ENCODE measurements at places on chromosomes 6 and 20.

DNA sequence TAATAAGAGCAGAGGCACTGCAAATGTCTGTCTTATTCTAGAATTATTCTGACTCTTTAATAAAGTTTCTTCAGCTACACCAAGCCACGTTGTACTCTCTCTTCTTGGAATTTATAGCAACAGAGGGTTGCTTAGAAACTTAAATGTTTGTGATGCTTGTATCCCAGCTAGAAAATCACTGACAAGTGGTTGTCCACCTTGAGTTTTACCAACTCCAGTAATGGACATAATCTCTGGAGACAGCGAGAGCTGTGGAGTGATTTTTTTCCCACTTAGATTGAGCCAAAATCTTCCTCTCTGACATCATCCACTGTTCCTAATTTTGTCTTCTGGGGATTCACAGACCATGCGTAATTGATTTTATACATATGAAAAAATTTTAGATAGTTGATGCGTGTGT lies 8.0 kb downstream of the ECT2L start:
- DNase-seq = no peak

DNA sequence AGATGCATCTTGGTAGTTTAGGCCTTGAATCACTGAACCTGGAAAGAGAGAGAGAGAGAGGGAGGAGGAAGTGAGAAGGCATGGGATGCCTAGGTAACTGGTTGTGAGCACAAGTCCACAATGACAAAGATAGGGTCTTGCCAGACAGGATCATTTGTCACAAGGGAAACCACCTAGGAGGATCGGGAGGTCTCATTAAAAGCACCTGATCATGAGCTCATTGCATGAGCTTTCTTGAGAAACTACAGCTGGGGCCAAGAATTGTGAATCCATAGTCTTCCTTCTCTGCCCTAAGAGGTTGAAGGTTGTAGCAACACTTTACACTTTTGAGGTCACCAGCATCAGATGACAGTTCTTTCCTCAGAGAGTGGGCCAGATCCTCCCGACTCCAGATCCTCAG lies 195.7 kb downstream of the CD83 start:
- no peak for DNase-seq

DNA sequence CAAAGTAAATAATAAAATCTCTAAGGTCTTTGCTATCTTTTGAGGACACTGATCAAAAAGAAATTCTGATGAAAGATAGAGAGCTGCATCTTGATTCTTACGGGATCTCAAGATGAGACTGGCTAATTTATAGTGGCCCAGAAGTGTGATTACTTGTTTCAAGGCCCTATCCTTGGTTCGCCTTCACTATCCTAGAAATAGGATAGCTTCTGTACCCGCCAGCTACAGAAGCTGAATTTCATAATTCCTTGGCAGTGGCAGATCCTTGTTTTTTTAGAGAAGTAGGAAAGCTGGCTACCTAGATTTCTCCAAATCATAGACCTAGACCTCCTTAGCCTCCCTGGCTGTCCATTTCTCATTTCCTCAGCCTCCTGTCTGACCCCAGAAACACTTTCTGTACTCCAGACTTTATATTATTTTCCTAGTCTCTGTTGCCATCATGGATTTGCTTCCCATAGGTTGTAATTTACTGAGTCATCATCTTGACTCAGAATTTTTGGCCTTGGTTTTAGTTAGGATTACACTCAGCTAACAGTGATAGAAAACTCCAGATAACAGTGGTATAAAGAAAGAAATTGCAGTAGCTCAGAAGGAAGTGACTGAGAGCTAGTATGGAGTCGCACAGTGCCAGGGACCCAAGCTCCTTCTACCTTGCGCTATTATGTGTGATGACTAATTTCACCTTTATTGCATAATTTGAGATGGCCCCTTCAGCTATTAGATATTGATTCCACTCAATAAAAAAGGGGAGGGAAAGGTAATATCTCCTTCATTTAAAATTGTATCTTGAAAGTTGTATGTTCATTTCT lies 27.7 kb downstream of the PHF3 start:
- DNase-seq = no peak

DNA sequence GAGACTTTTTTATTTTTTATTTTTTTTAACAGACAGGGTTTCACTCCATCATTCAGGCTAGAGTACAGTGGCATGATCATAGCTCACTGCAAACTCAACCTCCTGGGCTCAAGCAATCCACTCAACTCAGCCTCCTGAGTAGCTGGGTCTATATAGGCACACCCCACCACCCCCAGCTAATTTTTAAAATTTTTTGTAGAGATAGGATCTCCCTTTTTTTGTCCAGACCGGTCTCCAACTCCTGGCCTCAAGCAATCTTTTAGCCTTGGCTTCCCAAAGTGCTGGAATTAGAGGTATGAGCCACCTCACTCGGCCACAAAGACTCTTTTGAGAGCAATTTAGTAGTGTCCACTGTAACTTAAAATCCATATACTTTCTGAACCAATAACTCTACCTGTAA lies 103.3 kb upstream of the DST start:
- no peak for DNase-seq

- no peak for DNase-seq
Observed at GRCh38 chr6:160810238-160810637, 108.2 kb downstream of the PLG start.

DNA sequence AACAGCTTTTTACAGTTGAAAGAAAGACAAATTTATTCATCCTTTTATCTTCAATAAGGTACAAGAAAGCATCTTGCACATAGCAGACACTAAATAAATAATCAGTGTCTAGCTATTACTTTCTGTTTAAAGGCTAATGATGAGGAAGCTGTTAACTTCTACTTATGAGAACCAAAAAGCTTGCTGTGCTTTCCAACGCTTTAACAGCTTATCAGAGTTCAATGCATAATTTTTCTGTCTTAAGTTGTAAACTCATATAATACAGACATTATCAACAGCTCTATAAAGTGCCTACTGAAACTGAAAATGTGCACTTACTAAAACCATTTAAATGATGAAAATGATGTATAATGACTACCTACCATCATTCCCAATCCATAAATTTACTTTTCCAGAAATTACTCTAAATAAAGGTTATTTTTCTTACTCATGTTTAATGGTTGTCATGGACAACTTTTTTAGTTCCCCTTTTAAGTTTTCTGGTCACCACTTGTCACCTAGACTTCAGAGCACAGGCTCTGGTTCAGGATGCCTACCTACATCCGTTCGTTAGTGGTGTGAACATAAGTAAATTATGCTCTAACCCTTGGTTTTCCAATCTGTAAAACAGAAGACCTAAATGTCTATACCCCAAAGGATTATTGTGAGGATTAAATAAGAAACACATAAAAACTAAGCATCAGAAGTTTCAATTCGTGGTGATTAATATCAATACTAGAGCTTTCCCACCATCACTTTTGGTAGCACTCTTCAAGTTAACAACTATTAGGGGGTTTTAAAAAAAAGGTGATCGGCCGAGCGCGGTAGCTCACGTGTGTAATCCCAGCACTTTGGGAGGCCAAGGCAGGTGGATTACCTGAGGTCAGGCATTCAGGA lies 8.0 kb downstream of the PNISR start:
- DNase-seq = no peak

DNA sequence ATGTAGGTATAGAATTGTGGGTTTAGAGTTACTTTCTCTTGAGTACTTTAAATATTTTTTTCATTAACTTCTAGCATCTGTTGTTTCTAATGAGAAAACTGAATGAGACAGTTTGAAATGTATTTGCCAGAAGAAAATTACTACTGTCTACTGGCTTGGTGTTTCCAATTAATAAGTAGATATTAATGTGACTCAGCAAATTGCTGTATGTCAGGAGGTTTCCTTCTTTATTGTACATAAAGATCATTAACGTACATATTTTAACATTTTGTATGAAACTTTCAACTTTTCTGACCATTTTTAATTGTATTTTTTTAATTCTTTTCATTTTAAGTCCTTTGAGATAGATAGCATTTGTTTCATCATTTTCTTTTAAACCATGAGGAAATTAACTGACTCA lies 135.1 kb upstream of the SLC22A23 start:
- no peak for DNase-seq

DNA sequence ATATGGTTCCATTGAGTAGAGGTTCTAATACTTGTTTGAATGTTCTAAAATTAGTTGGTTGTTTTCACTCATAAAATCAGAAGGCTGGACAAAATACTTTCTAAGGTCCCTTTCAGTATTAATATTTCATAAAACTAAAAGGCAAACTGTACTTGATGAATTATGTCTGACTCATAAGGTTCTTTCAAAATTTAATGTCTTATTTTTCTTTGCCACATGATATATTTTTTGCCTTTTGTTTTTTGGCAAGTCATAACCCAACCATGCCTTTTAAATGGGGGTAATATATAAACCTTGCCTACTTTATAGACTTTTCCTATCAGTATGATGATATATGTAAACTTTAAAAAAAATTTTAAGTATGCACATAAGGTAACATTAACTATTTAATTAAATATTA lies 244.7 kb downstream of the PTPRK start:
- DNase-seq = no peak

- no peak for DNase-seq
Observed at GRCh38 chr20:3751675-3752385, 15.7 kb downstream of the ADISSP start.

GRCh38 chr6:117072134-117072533 lies 193.2 kb upstream of the VGLL2 start:
- no peak for DNase-seq

- DNase-seq = no peak
Observed at GRCh38 chr6:162887981-162888689, 160.4 kb downstream of the PACRG start.

DNA sequence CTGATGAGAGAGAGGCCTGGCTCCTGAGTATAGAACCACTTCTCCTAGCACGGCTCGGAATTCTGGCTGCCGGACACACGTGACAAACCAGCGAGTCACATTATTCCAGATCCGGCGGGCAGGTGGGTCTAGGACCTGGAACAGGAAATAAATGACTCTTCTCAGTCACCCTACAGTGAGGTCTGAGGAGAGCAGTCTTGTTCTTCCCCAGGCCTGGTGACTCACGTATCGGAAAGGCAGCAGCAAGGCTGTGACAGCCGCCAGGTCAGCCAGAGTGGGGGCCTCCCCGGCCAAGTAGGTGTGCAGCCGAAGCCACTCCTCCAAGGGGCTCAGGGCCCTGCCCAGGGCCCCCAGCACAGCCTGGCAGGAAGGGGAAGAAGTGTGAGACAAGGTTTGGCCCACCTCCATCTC lies 2.8 kb downstream of the VARS1 start:
- no peak for DNase-seq

GRCh38 chr6:146912730-146913685 lies 291.2 kb upstream of the STXBP5 start:
- no peak for DNase-seq

- DNase-seq = no peak
Observed at GRCh38 chr6:169155481-169155880, 98.2 kb downstream of the THBS2 start.

DNA sequence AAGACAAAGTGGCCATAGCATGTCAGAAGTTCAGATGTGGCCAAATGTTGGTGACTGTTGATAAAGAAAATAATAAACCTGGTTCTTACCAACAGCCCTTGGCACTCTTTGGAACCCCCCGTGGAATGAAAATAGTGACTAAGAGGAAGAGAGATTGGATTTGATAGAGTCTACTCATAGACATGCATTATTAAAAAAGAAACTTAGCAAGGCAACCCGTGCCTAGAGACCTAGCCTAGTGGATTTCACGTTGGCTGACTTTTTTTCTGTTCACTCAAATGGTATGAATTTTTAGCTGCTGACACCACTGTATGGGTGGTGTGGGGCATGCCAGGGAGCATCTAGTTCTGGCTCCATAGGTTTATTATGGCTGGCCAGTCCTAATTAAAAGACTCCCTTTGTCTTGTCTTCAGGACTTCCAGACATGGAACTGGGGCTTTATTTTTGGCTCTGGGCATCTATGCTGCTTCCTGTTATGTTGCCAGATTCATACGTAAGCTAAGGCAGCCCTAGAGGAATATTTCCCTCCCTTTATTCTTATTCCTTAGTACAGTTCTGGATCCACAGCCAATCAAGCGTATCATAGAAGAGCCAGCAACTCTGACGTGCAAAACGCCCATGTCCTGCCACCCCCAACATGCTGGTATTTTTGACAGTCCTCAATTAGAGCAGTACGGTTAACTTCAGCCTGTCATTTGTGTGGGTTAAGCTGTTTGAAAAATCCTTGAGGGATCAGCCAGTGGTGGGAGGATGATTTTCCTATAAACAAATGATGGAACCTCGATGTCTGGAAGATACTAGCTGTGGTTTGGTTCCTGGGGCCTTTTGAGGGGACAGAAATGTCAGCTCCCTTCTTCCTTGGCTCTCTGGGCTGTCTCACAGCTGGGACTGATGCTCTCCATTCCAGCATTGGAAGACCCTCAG lies 127.5 kb downstream of the ISM1 start:
- DNase-seq = no peak

- peak; percentile 20 for DNase-seq
Observed at GRCh38 chr6:53703047-53703446, 37.5 kb upstream of the KLHL31 start.

DNA sequence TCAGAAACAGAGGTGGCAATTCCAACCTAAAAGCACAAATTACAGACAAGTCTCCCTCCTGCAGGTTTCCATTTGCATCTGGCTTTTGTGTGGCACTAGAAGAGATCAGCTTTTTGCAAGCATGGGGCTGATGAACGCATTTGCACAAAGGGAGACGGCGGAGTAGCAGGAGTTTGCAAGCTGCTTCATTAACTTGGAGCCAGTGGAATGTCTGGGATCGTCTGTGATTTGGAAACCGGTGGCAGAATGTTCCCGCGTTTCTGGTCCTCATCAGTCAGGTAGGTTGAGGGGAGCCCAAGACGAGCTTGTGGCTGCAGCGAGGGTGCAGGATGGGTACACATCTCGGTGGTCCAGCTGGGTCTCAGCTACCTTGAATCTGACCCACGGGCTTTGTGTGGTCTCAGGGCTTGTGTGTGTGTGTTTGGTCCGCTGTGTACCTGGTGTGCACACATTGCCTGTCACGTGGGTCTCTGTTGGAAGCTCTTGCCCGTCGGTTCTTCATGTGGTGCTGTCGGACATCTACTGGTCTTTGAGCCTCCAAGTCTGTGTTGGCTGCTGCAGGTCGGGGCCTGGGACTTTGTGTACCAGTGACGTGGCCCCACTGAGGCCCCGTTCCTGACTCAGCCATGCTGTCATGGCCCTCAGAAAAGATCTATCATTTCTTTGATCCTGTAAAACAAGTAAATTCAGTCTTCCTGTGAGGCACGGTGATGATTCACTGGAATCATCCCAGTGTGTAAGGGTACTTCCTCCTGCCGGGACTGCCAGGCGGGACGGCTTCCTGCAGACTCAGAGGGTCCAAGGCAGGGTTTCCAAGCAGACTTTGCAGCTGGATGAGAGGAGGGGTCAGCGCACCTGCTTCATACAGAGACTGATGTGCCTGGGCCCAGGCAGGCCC lies 12.4 kb upstream of the MYT1 start:
- DNase-seq = no peak

GRCh38 chr6:30357678-30358540 lies 13.0 kb downstream of the RPP21 start:
- no peak for DNase-seq
